ENCODE measurements at places on chromosomes 6 and 20. TPM values are rescaled to one million over a fixed set of nuclear protein-coding genes. Genes with fewer than 3 reads are reported as not detected.

The NKAPL gene
- total RNA-seq = 30.1 TPM

The SH3BGRL2 gene
- 9.8 TPM for total RNA-seq

The BNIP5 gene
- 0.68 TPM for total RNA-seq

The GABRR2 gene
- 0.62 TPM for total RNA-seq

The PPP1R16B gene
- total RNA-seq = 1.3 TPM

The EMILIN3 gene
- total RNA-seq = 4.2 TPM

- DNase-seq = no peak
These were observed 9.0 kb downstream of the SFT2D1 start for GRCh38 chr6:166333172-166333995.

DNA sequence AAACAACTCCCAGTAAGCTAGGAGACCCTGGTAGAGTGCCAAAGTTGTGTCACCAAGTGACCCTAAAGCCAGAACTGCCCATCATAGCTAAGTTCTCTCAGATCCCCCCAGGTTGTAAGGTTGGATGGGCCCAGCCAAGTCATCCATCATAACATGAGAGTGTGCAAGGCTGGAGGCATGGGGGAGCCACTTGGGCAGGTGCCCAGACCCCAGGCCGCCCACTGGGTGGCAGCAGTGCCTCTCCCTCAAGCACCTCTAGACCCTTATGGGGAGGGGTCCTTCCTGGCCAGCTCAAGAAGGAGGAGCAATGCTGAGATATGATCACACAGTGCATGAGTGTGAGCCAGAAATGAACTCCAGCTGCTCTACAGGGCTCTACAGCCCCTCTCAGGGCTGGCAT lies 154.5 kb downstream of the MYLK4 start:
- DNase-seq = no peak

GRCh38 chr6:116564921-116565872 lies 6.1 kb upstream of the RWDD1 start:
- DNase-seq = peak; percentile 27

DNA sequence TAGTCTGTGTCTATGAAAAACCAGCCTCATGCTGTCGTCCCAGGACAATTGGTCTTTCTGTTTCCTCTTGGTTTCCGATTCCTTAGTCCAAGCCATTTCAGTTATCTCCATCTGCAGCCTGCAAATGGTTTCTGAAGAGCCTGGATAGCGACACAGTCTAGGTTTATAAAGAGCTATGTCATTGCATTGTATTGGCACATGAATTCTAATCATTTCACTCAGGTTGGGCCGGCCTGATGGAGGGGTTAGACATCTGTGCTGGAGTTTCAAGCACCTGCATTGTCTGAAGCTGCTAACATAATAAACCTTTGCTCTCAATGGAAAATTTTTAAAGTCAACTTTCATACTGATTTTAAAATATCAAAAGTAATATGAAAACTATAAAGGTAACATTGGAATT lies 232.6 kb upstream of the MAP3K7 start:
- DNase-seq = no peak

- peak; percentile 89 for DNase-seq
These were observed 27.1 kb downstream of the RAB44 start for GRCh38 chr6:36724514-36725390.

DNA sequence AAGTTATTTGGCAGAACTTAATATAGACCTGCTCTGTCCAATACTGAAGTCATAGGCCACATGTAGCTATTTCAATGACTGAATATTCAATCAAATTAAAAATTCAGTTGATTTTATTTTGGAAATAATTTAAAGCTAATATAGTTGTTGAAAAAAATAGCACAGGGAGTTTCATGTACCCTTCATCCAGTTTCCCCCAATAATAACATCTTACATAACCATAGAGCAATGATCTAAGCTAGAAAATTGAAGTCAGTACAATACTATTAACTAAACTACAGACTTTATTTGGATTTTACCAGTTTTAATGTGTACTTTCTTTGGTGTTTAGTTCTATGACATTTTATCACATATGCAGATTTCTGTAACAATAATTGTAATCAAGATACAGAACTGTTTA lies 212.2 kb upstream of the HDDC2 start:
- no peak for DNase-seq

- DNase-seq = peak; percentile 36
These were observed 6.2 kb upstream of the CD93 start for GRCh38 chr20:23092384-23092756.

DNA sequence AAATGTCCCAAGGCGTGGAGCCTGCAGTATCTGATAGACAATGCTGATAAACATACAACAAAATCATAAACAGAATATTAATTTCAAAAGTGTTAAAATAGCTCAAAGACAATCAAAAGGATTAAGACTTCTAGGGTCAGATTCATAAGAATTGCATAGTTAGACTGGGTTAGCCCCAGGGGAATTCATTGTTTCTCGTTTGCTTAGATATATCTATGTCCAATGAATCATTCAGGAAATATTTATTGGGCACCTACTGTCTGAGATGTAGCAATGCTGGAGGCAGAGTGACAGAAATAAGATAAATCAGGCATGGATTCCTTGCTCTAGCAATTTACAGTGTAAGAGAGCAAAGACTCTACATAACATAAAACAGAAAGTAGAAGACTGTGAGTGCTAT lies 124.4 kb upstream of the PRL start:
- no peak for DNase-seq
